ENCODE measurements at places on chromosomes 11 and 22.

DNA sequence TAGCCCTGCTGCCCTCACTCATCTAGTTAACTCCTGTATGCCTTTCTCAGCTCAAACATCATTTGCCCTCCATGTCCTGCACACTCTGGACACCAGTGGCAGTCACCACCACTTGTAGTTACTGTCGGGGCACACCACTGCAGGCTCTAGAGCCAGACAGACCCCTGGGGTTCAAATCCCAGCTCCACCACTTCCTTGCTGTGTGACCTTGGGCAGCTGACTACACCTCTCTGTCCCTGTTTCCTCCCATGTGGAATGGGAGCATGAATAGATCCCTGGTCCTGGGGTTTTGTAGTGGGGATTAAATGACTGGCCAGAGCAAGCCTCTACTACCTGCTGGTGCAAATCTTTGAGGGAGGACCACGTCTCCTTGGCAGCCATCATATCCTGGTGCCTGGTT is 7.8 kb upstream of the IFT27 start:
- DNase-seq, result no peak

DNA sequence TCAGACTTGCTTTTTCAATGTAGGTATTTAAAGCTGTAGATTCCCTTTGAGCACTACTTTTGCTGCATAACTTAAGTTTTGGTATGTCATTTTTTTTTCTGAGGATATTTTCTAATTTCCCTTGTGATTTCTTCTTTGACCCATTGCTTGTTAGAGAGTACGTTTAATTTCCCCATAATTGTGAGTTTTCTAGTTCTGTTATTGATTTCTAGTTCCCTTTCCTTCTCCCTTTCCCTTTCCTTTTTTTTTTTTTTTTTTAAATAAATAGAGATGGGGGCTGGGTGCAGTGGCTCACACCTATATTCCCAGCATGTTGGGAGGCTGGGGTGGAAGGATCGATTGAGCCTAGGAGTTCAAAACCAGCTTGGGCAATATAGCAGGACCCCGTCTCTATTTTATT is 30.8 kb downstream of the UBE2L3 start:
- no peak for DNase-seq

- DNase-seq, result no peak
These were observed 7.7 kb downstream of the ARAP1 start for GRCh38 chr11:72744474-72744873.

- peak; percentile 32 for DNase-seq
These were observed 3.3 kb downstream of the A4GALT start for GRCh38 chr22:42717197-42717928.

GRCh38 chr22:43345761-43346301 is 2.7 kb upstream of the SCUBE1 start:
- DNase-seq, result peak; percentile 32

- DNase-seq, result peak; percentile 92
These were observed at the start of gene ATG16L2 for GRCh38 chr11:72814286-72815109. Gene ATG16L2, plus strand, starts transcription at chr11:72814411. Its CDS starts 35 bp downstream, at chr11:72814446.

- DNase-seq, result peak; percentile 80
These were observed 36.3 kb upstream of the CFAP300 start for GRCh38 chr11:102010776-102011494.

GRCh38 chr11:126282361-126282735 is 545 bp upstream of the TIRAP start:
- peak; percentile 38 for DNase-seq

- no peak for DNase-seq
These were observed 33.2 kb downstream of the TOLLIP start for GRCh38 chr11:1276041-1276790.

- no peak for DNase-seq
These were observed 35.9 kb upstream of the MYEOV start for GRCh38 chr11:69257838-69258658.

DNA sequence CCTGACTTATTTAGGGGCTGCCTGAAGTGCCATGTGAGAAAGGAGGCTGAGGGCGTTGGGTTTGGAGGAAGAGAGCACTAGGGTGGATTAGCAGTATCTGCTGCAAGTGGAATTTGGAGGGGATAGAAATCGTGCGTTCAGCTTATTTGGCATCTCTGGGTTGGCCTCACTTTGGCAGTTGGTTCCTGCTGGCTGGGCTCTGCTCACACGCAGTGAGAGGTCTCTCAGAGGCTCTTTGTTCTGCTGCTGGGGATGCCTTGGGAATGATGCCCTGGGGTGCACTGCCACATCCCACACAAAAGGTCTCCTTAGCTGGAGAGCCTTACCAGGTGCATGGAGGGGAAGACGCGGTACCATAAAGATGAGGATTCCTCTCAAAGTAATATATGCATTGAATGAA is 17.7 kb upstream of the MICAL2 start:
- no peak for DNase-seq

- DNase-seq, result no peak
These were observed 22.5 kb downstream of the GSTT2B start for GRCh38 chr22:23938328-23939016.

DNA sequence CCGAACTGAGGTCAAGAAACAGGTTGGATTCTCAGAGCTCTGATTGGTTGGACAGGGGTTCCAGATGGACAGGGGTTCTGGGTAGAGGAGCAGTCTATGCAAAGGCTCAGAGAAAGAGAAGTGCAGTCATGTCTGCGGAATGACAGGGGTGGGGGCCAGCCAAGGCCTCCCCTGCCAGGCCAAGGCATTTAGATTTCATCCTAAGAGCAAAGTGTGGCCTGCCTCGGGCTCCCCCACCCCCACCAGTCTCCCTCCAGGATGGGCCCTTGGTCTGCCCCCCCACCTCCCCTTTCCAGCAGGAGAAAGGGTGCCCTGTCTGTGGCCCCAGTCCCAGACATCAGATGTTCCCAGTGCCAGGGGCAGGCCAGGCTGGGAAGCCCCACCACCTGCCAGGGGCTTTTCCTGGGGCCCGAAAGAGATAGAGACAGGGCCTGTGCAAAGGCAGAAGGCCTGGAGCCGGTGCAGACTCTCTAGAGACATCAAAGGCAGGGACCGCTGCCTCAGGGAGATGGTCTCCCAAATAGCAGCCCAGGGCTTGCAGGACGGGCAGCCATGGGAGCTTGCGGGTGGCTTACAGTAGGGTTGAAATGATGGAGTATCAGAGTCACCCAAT is 9.4 kb downstream of the SUSD2 start:
- no peak for DNase-seq

- no peak for DNase-seq
These were observed 82.8 kb upstream of the PTH start for GRCh38 chr11:13578514-13579140.

GRCh38 chr22:25111579-25112517 is 87.8 kb upstream of the CRYBB3 start:
- DNase-seq, result peak; percentile 23

DNA sequence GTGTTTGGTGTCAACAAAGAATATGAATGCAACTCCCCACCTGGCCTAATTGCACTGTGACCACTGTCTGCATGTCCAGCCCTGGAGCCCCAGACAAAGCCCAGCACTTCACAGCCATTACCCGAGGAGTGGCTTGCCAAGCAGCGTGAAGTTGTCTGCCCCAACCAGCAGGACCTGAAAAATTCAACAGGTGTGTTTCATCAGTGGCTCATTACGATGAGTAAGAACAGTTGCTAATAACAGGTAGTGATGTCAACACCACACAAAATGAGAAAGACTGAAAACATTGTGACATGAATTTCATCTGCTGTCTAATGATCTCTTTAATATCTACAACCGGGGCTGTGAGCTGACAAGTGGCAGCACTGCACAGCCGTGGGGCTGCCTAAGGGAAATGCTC is 10.3 kb downstream of the MRPL21 start:
- no peak for DNase-seq

GRCh38 chr11:93570759-93571413 is 27.7 kb upstream of the SMCO4 start:
- peak; percentile 42 for DNase-seq

DNA sequence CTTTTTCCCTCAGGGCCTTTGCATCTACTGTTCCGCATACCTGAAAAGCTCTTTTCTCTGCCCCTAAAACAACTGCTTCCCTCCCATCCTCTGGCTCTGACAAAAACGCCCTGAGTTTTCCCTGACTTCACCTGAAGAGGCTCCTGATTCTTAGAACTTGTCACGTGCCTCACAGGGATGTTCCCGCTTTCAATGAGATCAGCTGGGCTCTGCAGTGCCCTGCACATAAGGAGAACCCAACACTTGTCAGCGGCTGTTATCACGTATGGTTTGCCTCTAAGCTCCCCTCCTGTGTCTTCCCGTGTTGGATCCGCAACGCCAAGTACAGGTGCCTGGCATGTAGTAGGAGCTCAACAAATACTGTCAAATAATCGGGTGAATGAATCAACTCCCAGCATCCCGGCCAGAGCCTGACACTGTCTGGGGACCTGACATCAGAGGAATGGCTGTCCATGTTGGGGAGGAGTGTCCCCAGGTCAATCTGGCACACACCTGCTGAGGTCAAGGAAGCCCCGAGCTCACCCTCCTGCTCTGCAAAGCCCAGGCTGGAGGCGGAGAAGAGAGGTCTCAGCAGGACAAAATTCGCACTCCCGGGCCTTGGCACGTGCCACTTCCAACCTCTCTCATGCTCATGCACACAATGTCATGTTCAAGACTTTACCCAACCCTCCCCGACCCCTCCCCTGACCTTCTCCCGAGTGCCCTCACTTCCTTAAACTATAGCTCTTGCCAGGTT is 4.2 kb upstream of the GRK2 start:
- no peak for DNase-seq

Measured in mesenchymal stem cell (in vitro differentiated cells and primary cell).